ENCODE measurements at places on chromosomes 6 and 20.
A peak's percentile ranks its signal among the peaks of the same experiment; 100 is the strongest.

GRCh38 chr6:107064579-107065065, 36.6 kb downstream of the MTRES1 start:
- peak; percentile 78 for DNase-seq

GRCh38 chr20:64056889-64057627, 5.9 kb upstream of the TCEA2 start:
- no peak for DNase-seq

DNA sequence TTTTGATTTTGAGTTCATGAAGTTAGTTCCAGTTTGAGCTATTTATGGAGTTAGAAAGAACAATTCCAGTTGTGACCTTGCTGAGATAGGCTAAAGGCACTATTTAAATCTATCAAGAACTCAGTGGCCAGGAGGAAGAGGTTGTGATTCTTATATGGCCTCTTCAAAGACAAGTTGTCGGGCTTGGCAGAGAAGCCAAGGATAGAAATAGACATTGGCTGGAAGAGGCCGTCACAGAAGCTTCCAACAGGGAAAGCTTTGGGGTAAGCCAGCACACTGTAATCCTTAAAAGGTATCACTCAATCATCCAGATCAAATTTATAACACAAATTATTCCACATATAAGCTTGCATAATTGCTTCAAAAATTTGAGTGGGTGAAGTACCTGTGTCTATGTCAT, 286.1 kb downstream of the SYNE1 start:
- no peak for DNase-seq

- DNase-seq = no peak
These were observed 79.6 kb downstream of the CEP57L1 start for GRCh38 chr6:109174916-109175315.

GRCh38 chr6:108353853-108354252, 59.0 kb downstream of the AFG1L start:
- no peak for DNase-seq

GRCh38 chr6:137776786-137777686, 90.0 kb upstream of the TNFAIP3 start:
- DNase-seq = no peak

DNA sequence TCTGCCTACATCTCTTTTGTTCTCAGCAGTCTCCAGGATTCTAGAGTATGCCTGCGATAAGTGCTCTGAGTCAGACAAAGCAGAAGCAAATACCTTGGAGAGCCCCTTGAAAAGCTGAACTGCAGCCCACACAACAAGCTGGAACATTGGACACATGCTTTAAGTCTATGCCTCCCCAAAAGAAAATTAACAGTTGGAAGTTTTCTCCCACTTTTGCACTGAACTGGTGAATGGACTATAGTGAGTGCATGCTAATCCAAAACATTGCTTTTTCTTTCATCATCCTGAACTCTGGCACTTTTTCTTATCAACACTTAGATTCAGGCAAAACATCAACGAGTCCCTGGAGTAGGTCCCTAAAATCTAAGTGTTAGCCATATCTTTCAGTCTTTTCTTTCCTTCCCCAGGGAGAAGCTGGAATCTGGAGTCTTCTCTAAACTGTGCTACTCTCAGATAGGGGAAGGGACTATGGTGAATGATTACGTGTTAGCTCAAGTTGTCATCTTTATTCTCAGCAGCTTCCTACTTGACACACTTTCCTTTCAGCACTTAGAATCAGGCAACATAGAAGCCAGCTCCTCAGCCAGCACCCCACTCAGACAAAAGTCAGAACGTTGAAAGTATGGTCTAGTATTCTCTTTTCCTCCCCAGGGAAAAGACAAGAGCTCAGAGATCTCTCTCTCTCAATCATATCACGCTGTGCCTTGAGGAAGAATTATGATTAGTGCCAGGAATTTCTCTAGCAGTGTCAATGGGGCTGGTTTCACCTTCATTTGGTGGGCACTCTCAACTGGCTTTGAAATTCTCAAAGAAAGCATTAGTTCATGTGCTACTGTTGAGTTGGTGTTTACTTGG, 811.0 kb upstream of the GJE1 start:
- DNase-seq = no peak

GRCh38 chr6:170463101-170463721, 89.9 kb downstream of the PSMB1 start:
- DNase-seq = no peak

GRCh38 chr6:70151616-70152015, 151.3 kb downstream of the COL9A1 start:
- no peak for DNase-seq

DNA sequence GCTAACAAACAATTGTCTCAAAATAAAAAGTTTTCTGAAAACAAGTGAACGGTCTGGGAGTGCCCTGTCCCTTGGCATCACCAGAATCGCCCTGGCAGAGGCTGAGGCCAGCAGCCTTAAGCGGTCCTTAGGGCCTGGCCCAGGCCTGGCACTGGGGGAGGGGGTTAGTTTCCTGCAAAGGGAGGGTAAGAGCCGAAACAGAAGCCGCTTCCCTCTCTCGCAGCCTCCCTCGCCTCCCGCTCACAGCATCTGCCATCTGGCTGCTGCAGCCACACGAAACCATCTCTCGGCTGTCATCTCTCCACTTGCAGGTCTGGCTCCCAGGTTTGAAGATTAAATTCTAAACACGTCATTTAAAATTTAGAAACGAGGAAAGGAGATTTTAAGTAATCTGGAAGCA, 31.5 kb downstream of the PMEPA1 start:
- no peak for DNase-seq

- peak; percentile 94 for DNase-seq
These were observed 1.6 kb downstream of the KIAA0408 start for GRCh38 chr6:127457456-127458064.

DNA sequence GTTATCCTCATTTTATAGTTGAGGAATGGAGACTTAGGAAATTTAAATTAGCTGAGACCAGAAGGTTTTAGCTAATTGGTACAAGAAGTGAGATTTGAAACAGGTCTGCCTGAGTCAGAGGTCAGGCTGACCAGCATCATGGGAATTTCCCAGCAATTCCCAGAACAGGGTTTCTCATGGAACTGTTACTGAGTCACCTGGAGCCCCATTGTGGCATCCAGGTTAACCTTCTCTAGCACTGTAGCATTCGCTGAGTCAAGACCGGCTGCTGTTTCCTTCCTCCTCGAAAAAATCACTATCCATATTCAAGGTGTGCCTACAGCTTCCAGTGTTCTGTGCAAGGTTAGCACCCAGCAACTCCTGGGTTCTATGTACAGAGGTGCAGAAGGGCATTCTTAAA, 238.0 kb upstream of the MAN1A1 start:
- peak; percentile 12 for DNase-seq

DNA sequence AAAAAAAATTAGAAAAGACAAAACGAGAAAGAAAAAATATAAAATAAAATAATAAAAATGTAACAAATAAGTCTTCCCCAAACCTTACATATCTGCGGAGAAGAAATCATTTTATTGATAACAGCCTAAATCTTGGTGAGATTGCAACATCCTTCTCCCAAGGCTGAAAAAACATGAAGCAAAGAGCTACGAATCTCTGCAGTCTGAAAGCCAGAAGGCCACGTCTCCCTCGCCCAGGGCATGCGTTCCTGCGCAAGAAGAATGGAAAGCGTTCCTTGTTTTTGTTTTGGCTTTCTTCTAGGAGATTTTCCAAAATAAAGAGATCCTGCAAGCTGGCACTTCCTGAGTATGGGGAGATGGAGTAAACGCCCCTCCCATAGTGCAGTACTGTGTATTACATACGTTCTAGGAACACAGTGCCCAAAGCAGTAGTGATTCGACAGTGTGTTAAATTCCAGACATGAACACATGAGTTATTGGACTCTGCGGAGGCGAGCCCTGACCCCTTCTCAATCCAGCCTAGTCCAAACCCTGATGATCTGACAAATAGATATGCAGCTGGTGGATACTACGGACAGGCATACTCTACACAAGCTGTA, 126.7 kb upstream of the RREB1 start:
- DNase-seq = no peak

- no peak for DNase-seq
These were observed 122.6 kb downstream of the LRRC1 start for GRCh38 chr6:53917464-53917842.

DNA sequence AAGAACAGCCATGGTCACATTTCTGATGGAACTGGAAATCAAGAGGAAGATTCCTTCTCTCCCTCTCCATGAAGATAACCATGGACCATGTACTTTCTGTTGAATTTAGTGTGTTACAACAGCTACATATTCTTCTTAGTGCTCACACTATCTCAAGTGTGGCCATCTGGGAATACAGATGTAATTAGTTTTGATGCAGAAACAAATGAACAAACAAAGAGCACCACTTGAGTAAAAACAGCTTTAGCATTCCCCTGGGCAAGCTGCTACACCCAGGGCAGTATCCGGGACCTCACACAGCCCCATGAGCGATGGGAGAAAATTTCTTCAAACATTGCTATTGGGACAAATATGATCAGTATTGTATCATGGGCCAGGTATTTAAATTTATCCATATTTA, 75.2 kb downstream of the RAMACL start:
- DNase-seq = no peak

DNA sequence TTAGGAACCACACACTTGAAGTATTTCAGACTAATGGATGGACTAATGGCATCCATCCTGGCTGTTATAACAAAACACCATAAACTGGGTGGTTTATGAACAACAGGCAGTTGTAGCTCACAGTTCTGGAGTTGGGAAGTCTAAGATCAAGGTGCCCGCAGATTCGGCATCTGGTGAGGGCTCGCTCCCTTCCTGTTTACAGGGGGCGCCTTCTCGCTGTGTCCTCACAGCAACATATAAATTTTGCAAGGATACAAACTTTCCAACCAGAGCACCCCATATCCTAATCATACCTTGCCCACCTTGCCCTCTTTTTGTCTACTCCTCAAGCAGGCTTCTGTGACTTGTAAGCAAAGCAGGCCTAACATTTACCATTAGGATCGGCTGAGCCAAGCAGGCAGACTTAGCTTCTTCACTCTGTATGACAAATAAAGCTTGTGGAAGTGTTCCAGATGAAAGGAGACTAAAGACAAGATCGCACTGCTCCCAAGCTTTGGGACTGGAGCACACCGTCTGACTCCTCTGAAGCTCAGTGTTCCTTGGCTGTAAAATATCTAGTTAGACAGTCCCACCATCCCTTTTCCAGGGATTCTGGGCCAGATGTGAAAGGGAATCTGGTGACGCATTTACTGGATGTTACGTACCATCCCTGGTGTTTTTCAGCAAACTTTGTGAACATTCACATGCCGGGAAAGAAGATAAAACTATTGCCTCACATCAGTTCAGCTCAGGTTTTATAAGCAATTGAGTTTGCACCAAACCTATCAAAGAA, 34.9 kb downstream of the GFOD1 start:
- no peak for DNase-seq

DNA sequence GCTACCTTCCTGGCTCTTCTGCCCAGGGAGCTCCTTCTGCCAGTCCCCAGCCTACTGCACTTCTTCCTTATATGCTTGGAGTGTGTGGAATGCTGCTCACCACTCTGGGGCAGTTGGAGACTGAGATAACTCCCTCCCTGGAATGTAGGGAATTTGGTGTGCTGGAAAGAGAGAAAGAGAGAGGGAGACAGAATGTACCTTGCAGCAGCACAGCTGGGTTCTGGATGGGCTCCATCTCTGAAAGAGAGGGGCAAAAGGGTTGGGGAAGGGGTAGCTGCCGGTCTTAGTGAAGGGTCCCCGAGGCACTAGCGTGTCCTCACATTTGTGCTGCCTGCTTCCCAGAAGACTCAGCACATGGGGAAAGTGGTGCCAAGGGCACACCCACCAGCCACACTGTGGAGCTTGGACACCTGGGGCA, 40.2 kb upstream of the DDR1 start:
- DNase-seq = no peak

GRCh38 chr20:4961746-4962145, 39.6 kb downstream of the SLC23A2 start:
- DNase-seq = peak; percentile 77

- DNase-seq = no peak
These were observed 50.0 kb upstream of the FAM83C start for GRCh38 chr20:35342154-35342769.

DNA sequence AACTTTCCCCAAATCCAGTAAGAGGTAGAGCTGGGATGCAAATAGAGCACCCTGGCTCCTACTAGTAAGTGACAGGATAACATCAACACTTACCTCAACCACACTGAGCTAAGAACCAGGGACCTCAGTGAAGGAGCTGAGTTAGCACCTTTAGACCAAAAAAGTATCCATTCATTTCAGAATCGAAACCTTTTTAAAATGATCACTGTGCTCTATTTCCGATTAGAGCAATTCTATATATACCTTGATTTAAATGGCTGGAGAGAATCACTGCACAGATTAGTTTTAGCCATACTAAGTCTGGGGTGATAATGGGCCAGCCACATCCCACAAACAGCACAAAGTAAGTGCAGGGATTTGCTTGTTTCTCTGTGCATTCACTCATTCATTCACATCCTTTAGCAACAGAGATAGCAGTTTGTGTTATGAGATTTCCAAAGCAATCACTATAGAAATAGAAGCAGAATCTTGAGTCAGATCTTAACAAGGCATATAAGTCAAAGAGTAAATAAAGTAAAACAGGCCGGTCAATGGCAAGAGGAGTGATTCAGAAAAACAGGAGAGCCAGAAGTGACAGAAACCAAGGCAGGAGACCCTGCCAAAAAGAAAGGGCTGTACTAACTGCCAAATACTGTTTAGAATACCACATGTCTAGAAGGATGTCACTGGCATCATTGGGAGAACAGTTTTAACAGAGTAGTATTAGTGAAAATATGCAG, 136.3 kb downstream of the KIF13A start:
- no peak for DNase-seq

- DNase-seq = no peak
These were observed 41.3 kb upstream of the MRGBP start for GRCh38 chr20:62754991-62755356.

- DNase-seq = no peak
These were observed 11.8 kb upstream of the BFSP1 start for GRCh38 chr20:17542993-17543412.

DNA sequence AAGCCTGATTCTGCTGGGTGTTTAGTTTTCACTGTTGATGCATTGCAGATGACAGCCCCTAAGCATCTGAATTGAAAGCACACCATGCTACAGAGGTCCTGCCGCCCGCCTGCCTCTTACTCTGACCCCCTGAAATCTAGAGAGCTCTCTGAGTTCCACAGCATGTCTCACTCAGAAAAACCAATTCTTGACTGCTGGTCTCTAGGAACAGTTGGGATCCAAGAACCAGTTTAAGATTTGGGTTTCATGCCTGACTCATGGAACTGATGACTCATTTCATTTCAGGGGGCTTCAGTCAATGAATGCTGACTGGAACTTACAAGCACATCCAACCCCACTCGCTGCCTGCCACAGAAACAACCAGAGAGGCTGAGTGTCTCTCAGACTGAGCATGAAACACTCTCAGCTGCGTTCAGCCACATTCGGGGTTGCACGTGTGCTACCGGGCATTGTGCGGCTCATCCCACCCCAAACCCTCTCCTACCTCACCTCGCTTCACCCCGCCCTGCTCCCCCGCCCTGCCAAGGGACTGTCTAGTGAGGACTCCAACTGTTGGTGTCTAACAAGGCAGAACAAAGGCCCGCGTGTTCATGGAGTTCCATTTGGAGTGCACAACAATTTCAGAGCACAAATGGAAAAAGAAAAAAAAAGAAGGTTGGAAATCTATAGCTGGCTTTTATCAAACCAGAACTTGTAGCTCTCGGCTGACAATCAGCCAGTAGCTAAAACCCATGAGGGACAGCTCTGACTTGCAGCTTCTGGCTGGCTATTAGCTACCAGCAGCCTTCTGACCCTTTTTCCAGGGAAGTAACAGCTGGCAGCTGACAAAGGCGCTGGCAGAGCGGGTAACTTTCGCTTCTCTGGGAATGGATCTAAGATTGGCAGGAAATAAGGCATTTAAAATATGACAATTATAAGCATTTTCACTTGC, 20.0 kb upstream of the TRAF3IP2 start:
- no peak for DNase-seq

All from suppressor macrophage treated with lipopolysaccharide for 4 hours (primary cell).